Neural crest cell (in vitro differentiated cells): ENCODE measurements at places on chromosomes 11 and 22.

GRCh38 chr11:89458716-89459115 is 32.5 kb downstream of the NOX4 start:
- DNase-seq, result no peak

GRCh38 chr22:42967933-42968332 is 47.0 kb downstream of the PACSIN2 start:
- DNase-seq, result no peak

GRCh38 chr11:10503221-10503620 is 37.8 kb downstream of the RNF141 start:
- DNase-seq, result no peak

DNA sequence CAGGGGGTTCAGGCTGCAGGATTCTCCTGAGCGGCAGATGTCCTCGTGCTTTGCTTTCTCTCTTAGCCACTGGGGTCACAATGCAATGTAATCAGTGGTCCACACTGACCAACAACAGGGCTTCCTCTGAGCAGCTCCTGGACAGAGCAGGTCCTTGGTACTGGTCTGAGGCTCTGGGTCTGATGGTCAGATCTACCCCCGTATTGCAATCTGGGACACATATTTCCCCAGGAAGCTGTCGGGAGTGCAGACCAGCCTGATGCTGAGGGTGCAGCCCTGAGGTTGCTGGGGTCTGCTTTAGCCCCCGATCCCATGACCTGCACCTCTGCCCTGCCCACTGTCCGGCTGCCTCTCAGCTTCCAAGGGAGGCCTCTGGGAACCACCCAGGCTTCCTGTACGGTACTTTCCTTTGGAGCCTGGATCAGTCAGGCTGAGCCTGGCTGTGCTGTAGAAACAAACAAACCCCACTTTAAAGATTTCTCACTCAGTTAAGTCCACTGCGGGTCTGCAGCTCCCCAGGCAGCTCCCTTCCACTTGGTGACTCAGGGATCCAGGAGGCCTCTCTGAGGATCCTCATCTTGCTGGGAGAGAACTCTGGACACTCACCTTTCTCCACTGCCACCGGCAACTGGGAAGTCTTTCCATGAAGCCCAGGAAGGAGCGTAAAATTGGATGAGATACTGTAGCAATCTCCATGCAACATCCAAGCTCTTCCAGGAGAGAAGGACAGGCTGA is 1046.6 kb downstream of the TBC1D22A start:
- DNase-seq, result no peak

DNA sequence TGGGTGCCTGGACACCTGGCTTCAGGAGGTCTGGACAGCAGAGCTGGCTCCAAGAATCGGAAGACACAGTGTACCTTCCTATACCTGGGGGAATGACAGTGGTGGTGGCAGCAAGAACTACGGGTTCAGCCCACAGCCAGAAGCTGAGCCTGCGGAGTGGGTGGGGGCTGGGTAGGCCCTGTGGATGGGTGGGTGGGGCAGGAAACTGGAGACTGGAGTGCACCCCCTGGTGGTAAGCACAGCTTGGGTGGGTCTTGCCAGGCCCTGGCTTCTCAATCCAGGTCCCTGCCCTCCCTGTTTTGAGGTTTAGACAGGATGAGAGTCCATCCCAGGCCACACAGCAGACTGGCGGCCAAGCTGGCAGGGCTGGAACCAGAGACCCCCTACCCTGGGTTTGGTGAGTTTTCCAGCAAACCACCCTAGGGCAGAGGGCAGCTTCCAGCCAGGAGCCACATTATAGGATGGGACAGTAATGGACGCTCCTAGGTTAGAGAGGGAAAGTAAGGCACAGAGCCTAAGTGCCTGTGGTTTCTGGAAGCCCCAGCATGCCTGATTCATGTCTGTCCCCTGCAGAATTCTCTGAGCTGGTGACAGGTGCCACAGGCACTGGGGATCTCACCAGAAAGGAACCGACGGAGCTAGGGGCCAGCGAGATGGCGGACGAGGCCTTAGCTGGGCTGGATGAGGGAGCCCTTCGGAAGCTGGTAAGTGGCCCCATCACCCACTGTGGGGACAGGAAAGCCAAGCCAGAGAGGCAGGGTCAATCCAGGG is 1.7 kb downstream of the SMTN start:
- DNase-seq, result no peak

DNA sequence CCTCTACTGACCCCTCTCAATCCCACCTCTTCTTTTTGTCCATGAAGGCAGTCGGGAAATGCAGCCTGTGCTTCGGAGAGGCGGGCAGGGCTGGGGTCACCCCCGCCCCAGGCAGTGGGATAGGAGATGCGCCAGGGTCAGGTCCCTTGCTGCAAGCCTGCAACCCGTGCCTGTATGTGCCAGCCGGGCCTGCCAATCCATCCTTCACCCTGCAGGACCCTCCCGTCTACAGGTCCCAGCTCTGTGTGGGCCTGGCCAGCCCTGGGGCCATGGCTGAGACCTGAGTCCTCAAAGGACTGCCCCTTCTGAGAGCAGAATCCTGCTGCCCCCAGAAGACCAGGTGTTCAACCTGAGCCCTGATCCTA is 10.9 kb downstream of the ASCL2 start:
- DNase-seq, result no peak

- DNase-seq, result no peak
Measured at GRCh38 chr22:40578171-40578570, 58.3 kb downstream of the MRTFA start.

DNA sequence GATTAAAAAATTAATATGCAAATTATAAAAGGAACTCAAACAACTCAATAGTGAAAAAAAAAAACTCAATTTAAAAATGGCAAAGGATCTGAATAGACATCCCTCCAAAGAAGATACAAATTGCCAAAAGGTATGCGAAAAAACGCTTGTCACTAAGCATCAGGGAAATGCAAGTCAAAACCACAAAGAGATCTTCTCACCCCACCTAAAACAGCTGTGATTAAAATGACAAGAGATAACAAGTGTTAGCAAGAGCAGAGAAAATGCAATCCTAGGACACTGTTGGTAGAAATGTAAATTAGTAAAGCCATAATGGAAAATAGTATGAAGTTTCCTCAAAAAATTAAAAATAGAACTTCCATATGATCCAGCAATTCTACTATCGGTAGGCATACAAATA is 166.3 kb upstream of the ZC3H12C start:
- no peak for DNase-seq

GRCh38 chr11:103870821-103871309 is 165.6 kb upstream of the DDI1 start:
- DNase-seq, result no peak

GRCh38 chr11:1276041-1276790 is 33.2 kb downstream of the TOLLIP start:
- DNase-seq, result no peak

- no peak for DNase-seq
Measured at GRCh38 chr11:119594639-119595249, 134.3 kb downstream of the NECTIN1 start.

DNA sequence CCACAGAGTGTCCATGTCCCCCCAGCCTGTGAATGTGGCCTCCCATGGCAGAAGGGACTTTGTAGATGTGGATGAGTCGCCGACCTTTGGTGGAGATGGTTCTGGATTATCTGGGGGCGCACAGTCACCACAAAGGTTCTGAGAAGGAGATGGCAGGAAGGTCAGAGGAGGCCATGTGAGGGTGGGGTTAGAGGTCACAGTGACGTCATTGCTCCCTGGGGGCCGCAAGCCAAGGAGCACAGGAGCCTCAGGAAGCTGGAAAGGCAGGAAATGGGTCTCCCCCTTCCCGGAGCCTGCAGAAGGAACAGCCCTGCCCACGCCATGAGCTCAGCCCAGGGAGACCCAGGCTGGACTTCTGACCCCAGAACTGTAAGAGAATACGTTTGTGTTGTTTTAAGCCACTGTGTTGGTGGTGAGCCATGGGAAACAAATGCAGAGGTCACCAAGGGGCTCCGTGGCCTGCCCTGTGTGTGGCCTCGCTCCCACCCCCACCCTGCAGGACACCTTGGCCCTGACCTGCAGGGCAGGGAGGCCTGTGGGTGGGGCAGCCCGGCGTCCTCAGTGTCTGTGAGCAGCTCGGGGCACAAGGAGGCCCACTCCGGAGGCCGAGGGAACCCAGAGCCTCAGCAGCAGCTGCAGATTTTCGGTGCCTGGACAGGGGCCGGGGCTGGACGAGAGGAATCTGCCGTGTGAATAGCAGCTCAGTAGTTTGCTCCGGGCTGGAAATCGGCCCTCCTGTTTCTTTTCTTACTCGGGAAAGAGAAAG is 32.1 kb downstream of the GRAMD4 start:
- no peak for DNase-seq

- no peak for DNase-seq
Measured at GRCh38 chr11:8342821-8343681, 79.4 kb upstream of the LMO1 start.

- no peak for DNase-seq
Measured at GRCh38 chr11:115544422-115544948, 40.3 kb upstream of the CADM1 start.

GRCh38 chr11:71372693-71373657 is 75.2 kb downstream of the DHCR7 start:
- DNase-seq, result no peak

DNA sequence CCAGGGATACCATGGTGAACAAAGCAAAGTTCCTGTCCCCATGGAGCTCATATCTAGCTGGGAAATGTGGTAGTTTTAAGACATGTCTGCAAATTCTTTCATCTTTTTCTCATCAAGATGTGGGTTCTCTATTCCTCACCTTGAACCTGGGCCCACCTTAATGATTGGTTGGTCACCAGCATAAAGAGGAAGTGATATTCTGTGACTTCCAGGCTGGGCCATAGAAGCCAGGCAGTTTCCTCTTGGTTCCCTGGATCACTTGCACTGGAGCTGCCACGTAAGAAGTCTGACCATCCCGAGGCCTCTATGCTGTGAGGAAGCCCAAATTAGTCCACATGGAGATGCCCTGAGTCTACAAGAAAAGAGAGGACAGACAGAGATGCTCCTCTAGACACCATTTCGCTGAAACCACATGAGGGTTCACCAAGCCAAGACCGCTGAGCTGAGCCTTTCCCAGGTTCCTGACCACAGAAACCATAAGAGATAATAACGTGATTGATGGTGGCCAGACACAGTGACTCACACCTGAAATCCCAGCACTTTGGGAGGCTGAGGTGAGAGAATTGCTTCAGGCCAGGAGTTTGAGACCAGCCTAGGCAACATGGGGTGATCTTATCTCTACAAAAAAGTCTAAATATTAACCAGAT is 119.5 kb upstream of the ISX start:
- no peak for DNase-seq
